ENCODE measurements at places on chromosomes 2 and 18.

DNA sequence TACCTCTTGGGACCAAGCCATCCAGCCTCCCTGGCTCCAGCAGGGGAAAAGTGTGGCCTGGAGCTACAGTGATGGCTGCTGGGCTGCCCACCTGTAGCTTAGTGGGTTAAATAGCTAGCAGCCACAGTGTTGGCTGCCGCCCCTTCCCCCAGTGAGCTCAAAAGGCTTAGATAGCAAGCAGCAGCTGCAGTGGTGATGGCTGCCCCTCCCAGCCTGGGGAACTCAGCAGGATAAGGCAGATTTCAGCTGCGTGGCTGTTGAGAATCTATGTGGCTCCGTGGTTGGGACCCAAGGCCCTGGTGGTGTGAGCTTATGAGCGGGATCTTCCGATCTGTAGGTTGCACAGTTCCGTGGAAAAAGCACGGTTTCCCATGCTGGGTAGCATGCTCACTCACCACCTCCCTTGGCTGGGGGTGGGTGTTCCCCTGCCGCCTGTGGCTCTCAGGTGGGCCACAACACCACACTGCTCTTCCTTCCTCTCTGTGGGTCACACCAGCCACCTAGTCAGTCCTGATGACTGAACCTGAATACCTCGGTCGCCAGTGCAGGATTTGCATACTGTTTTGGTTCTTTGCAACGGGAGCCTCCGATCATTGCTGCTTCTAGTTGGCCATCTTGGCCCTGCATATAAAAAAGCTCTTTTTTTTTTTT, 946.5 kb upstream of the FAM98A start:
- no peak for DNase-seq

DNA sequence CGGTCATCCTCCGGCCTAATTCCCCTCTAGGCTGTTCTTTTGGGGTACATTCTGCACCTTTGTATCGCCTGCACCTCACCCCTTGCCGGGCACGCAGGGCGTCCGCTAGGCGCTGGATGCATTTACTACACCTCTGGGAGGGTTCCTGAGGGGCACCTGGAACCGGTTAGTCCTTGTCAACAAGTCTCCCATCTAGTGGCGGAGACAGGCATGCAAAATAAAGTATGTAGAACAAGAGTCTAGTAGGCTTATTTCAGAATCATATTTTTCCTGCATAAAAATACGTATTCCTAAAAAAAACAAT, 705 bp upstream of the TEX261 start:
- peak; percentile 41 for DNase-seq

DNA sequence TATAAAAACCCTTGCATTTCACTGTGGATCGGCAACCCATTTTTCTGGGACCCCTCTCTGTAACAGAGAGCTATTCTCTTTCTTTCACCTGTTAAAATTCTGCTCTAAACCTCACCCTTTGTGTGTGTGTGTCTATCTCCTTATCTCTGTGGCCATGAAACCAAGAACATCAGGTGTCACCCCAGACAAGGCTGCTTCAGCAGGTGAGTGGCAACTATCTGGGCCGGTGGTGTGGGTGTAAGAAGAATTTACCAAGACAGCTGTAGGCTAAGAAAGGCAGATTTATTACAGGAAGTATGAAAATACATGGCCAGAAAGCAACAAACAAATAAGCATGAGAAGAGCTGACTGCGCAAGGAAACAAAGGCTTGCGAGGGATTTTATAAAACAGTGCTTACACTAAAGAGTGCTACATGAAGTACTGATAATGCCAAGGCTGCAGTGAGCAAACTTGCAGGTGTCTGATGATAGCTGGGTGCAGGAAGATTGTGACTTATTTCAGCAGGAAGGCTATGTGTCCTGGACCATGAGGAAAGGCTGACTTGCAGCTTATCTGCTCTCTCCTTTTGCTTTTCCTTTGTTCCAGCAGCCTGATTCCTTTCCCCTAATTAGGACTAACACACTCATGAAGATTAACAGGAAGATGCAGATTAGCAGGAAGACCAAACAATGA, 421.1 kb downstream of the PTH2R start:
- DNase-seq = no peak

- no peak for DNase-seq
These were observed 2.2 kb upstream of the BCL2L11 start for GRCh38 chr2:111118481-111118980.

DNA sequence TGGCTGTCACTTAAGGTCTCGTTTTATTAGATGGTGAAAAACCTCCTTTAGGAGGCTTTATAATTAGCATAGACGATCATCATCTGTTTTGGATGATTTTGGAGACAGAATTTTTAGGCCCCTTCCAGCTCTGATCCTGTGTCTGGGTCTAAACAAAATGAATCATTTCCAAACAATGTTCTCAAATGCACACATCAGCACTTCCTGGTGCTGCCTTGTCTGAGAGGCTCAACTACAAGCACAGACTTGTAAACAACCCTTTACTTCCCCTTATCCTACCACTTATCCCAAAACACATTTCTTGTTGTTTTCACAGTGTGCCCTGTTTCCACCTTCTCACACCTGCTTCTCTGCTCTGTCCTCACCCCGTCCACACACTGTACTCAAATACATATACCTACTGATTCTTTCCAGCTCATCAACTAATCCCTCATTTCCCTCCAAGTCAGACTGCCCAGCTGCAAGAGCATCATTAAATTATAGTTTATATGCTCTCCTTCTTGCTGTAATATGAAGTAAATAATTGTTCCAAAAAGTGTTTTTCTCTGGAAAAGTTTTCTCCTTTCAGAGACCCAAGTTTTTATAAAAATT, 71.2 kb upstream of the COL3A1 start:
- DNase-seq = peak; percentile 10

DNA sequence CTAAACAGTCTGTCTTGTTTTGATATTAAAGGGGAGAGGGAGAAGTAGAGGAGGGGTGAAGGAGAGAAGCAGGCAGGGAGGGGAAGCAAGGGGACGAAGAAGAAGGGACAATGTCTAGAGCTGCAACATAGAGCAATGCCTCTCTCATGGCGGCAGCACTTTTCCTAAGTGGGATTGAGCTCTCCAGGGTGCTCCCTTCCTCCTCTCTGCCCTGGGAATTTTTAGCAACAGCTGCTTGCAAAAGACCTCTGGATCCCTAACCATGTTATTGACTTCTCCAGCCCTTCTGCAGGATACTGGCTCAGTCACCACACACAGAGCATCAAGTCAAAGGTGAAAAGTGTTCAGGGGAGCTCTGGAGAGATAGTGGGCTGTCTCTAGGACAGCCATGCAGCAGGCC, 734.9 kb downstream of the EPHA4 start:
- DNase-seq = peak; percentile 2

- DNase-seq = no peak
These were observed 36.7 kb downstream of the FN1 start for GRCh38 chr2:215399067-215399716.

DNA sequence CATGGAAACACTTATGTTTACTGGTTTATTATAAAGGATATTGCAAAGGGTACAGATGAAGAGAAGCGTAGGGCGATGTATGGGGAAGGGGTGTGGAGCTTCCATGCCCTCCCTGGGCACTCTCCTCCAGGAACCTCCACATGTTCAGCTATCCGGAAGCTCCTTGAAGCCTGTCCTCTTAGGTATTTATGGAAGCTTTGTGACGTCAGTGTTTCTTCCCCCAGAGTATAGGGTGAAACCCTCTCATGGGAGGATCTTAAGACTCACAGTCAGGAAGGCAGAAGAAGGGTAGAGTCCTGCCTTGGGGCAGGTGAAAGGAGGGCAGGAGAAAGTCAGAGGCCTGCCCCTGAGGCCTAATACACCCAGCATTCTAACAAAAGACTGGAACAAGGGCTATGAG, 61.3 kb upstream of the CREB1 start:
- no peak for DNase-seq
